Stimulated activated naive B cell treated with anti-CD40 and anti-IgM and Interleukin-4, amounts not matched to agents 10 μg/mL and 1 μg/mL and 100 μg/mL, for 72 hours (primary cell): ENCODE measurements at places on chromosomes 7 and 10.

- H3K36me3 ChIP-seq: no peaks in the 10 kb centered on the region
- H3K27me3 ChIP-seq: peaks cover 6% of the 10 kb centered on the region
- no peak overlapping the region for H3K27ac ChIP-seq
- DNase-seq: no peak
- H3K4me3 ChIP-seq: no peak overlapping the region
Measured at GRCh38 chr10:61642676-61643075, 20.1 kb upstream of the CABCOCO1 start.

GRCh38 chr10:124328477-124329220, 90.1 kb downstream of the OAT start:
- H3K27me3 ChIP-seq: peaks cover 16% of the 10 kb centered on the region
- peaks cover 3% of the 10 kb centered on the region for H3K36me3 ChIP-seq

DNA sequence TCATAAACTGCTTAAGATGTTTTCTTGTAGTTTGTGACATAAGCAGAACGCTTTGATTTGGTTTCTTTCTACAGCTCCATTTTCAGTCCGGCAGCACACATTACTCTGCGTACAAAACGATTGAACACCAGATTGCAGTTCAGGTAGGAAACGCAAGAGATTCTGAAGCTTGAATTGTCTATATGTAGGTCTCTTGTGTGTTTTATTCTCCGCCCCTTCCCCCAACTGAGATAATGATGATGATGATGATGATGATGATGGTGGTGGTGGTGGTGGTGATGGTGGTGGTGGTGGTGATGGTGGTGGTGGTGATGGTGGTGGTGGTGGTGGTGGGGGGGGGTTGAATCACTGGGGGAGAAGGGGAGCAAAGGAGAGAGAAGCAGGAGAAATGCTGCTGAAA, 14.4 kb downstream of the TCF7L2 start:
- no peak overlapping the region for H3K27ac ChIP-seq
- H3K27me3 ChIP-seq: peaks cover 52% of the 10 kb centered on the region
- DNase-seq: no peak
- H3K36me3 ChIP-seq: peaks cover 5% of the 10 kb centered on the region
- H3K4me3 ChIP-seq: no peak overlapping the region
- H3K4me1 ChIP-seq: peaks cover 6% of the 10 kb centered on the region

DNA sequence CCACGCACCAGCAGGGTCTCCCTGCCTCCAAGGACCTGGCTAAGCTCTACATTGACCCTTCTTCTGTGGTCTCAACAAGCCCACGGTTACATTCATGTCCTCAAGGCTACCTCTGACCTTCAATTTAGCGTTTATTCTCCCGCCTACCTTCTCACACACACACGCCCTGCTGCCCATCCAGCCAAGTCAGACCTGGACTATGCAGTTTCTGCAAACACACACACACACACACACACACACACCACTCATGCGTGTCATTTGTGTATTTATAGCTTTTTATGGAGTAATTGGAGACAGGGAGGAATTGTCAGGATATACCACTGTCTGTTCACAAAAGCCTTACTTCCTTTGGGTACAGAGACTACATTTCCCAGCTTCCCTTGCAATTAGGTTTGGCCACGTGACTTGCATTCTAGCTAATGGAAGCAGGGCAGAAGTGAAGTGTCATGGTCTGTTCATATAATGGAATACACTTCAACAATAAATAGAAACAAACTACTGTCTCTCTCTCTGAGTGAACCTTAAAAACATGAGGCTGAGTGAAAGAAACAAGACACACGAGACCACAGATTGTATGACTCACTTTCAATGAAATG, 53.8 kb upstream of the CPXM2 start:
- peaks cover 5% of the 10 kb centered on the region for H3K4me1 ChIP-seq
- H3K27ac ChIP-seq: no peak overlapping the region
- H3K36me3 ChIP-seq: no peaks in the 10 kb centered on the region
- peaks cover 20% of the 10 kb centered on the region for H3K27me3 ChIP-seq
- DNase-seq: no peak

GRCh38 chr10:16570731-16571130, 49.1 kb upstream of the C1QL3 start:
- H3K4me1 ChIP-seq: peaks cover 12% of the 10 kb centered on the region
- H3K36me3 ChIP-seq: no peaks in the 10 kb centered on the region
- DNase-seq: no peak
- H3K27me3 ChIP-seq: peaks cover 27% of the 10 kb centered on the region
- no peak overlapping the region for H3K4me3 ChIP-seq

- no peak overlapping the region for H3K27ac ChIP-seq
- no peaks in the 10 kb centered on the region for H3K36me3 ChIP-seq
- DNase-seq: no peak
- H3K27me3 ChIP-seq: no peaks in the 10 kb centered on the region
- H3K4me3 ChIP-seq: no peak overlapping the region
Measured at GRCh38 chr10:103710490-103710889, 144.9 kb downstream of the SH3PXD2A start.

- no peaks in the 10 kb centered on the region for H3K27me3 ChIP-seq
- no peak overlapping the region for H3K4me3 ChIP-seq
- no peak overlapping the region for H3K27ac ChIP-seq
- DNase-seq: no peak
Measured at GRCh38 chr10:115963848-115964247, 309.2 kb downstream of the GFRA1 start.

DNA sequence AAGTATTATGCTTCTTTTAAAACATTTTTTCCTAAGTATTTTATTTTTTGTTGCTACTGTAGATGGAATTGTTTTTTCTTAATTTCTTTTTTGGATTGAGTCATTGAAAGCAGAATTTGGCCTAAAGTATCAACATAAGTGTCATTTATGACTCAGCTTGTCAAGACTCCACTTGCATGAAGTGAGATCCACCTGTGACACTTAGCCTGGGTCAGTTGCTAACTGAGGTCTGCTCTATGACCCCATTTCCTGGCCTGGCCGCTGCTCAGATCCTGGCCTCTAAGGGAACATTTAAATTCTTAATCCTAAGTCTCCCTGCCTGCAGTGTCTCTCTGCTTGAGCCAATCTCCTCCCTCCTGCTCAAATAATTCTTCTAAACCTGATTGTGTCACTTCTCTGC, 35.5 kb downstream of the TMEM270 start:
- no peaks in the 10 kb centered on the region for H3K36me3 ChIP-seq
- DNase-seq: no peak
- H3K4me1 ChIP-seq: no peaks in the 10 kb centered on the region

DNA sequence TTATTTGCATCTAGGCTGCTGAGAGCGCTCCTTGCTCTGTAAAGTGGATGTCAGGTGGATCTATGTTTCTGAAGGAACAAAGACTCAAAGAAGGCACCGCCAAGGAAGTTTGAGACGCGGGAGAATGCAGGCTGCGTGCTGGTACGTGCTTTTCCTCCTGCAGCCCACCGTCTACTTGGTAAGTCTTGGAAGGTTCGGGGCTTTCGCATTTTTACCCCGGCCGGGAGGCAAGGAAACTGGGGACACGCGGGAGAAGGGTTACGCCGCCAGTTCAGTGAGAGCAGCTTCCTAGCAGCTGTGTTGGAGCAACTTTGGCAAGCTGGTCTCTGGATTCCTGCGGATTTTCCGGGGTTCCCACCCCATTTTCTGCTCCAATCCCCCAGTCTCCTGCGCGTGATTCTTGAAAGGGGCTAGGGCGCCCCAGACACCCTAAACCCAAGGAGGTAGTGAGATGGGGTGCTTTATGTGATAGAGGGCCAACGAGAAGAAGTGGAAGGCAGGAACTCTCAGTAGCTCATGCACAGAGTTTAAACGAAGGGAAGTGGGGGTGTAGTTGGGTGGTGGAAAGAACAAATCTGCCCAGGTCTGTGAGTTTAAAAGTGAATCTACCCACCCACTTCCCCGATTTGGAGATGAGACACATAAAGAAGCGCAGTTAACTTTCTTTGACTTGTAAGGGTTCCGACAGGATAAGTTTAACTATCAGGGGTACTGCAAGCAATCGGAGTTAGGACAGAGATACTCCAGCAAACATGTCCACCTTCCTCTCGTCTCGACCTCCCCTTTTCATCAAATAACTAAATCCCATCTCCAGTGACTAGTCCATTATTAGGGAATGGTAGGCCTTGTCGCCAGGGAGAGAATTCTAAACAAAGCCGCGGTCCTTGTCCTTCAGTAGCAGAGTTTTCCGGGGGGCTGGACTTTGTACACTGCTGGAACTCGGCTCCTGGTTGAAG, 2.5 kb downstream of the NXPH1 start:
- H3K27ac ChIP-seq: peak overlapping the region; percentile 48
- H3K36me3 ChIP-seq: peaks cover 7% of the 10 kb centered on the region
- peaks cover 80% of the 10 kb centered on the region for H3K27me3 ChIP-seq
- H3K4me1 ChIP-seq: peaks cover 32% of the 10 kb centered on the region

GRCh38 chr7:24141874-24142509, 142.0 kb upstream of the NPY start:
- no peak overlapping the region for H3K27ac ChIP-seq
- peaks cover 27% of the 10 kb centered on the region for H3K27me3 ChIP-seq
- no peaks in the 10 kb centered on the region for H3K36me3 ChIP-seq
- no peaks in the 10 kb centered on the region for H3K4me1 ChIP-seq
- H3K4me3 ChIP-seq: no peak overlapping the region
- DNase-seq: no peak

DNA sequence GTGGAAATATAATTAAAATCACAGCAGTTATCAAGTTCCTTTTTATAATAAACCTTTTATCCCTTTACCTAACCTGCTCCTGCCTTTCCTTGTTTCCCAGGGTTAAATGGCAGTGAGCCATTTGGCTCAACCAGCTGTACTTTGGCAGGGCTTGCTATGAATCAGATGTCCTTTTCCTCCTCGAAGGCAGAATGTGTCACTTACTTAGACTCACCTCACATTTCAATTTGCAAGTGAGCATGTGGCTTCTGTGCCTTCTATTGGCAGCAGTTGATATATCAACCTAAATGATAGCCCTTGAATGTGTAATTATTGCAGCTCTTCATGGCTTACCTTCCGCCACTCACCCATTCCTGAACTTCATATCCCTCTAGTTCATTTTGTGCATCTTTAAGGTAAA, 301.7 kb downstream of the CSTF2T start:
- H3K27me3 ChIP-seq: no peaks in the 10 kb centered on the region
- H3K4me1 ChIP-seq: no peaks in the 10 kb centered on the region
- no peaks in the 10 kb centered on the region for H3K36me3 ChIP-seq
- H3K27ac ChIP-seq: no peak overlapping the region
- no peak overlapping the region for H3K4me3 ChIP-seq
- DNase-seq: no peak

- no peak overlapping the region for H3K4me3 ChIP-seq
- no peak for DNase-seq
- no peaks in the 10 kb centered on the region for H3K27me3 ChIP-seq
- H3K27ac ChIP-seq: no peak overlapping the region
Measured at GRCh38 chr10:104332243-104333031, 5.8 kb downstream of the ITPRIP start.

GRCh38 chr10:42476101-42476500, 162.3 kb downstream of the ZNF33B start:
- no peak overlapping the region for H3K27ac ChIP-seq
- no peaks in the 10 kb centered on the region for H3K36me3 ChIP-seq
- no peak for DNase-seq
- H3K27me3 ChIP-seq: peaks cover 36% of the 10 kb centered on the region
- H3K4me3 ChIP-seq: no peak overlapping the region

DNA sequence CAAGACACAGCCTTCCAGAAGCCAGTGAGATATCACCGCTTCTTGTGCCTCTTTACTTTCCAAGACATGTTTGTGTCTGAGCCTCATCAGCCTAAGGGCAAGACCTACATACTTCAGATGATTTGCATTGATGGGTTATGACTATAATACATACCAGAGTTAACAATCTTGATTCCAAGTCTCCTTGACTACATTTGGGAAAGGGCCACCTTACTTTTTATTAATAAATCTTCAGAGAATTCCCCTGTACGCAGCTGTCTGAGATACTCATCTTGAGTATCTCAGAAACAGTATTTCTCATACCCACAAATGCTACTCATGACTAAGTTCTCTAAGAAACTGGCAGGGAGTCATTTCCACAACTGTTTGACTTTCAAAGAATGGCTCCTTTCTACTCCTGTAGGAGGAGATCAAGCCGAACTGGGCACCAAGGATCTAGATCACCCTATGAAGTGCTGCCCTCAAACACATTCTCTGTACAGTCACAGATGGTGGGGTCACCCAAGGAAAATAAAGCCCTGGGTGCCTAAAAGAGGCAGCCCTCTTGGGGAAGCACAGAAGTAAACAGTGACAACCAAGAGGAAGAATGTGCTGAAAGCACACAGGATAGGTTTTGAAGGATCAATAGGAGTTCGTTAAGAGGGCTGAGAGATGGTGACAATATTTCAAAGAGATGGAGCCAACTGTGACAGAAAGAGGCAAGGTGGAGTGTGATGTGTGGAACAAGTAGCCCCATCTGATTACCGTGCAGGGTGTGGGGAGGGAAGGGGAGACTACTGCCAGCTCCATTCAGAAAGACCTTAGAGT, 138.9 kb downstream of the JAZF1 start:
- peaks cover 14% of the 10 kb centered on the region for H3K36me3 ChIP-seq
- no peak overlapping the region for H3K4me3 ChIP-seq
- DNase-seq: no peak
- peaks cover 57% of the 10 kb centered on the region for H3K4me1 ChIP-seq
- H3K27ac ChIP-seq: peak overlapping the region; percentile 22

GRCh38 chr10:126408953-126409641, 20.8 kb upstream of the ADAM12 start:
- no peaks in the 10 kb centered on the region for H3K27me3 ChIP-seq
- H3K4me1 ChIP-seq: no peaks in the 10 kb centered on the region
- DNase-seq: peak; percentile 28
